ENCODE measurements at places on chromosomes 2 and 18.
A peak's percentile ranks its signal among the peaks of the same experiment; 100 is the strongest.

- DNase-seq, result no peak
Observed at GRCh38 chr2:227871375-227871791, at the start of gene DAW1. DAW1 (plus strand) TSS chr2:227871631; CDS start chr2:227871690, 59 bp downstream.

GRCh38 chr18:21444465-21445212 lies 155.9 kb downstream of the ESCO1 start:
- DNase-seq, result no peak

GRCh38 chr2:144924827-144925226 lies 404.9 kb upstream of the ZEB2 start:
- peak; percentile 12 for DNase-seq

DNA sequence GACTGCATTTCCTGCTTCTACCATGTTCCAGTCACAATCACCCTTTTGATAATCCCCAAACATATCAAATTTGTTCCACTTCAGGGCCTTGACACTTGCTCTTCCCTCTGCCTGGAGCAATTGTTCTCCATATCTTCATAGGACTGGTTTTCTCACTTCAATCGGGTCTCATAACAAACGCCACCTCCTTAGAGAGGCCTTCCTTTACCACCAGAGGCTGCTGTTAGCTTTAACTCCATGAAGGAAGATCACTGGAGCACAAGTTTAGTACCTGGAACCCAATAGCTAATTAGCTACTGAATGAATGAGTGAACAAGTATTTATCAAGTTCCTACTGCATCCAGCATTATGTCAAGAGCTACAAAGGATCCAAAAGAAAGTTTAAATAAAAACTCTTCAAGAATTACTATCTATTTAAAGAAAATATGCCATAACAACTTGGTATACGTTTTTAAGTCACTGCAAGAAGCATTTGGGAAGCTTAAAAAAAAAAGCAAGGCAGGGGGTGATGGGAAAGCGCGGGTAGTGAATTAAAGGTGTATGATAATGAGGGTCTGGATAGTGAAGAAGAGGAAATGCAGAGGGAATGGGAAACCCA lies 58.8 kb downstream of the BAZ2B start:
- DNase-seq, result no peak

- DNase-seq, result no peak
Observed at GRCh38 chr2:69973335-69973735, 11.9 kb upstream of the ASPRV1 start.

DNA sequence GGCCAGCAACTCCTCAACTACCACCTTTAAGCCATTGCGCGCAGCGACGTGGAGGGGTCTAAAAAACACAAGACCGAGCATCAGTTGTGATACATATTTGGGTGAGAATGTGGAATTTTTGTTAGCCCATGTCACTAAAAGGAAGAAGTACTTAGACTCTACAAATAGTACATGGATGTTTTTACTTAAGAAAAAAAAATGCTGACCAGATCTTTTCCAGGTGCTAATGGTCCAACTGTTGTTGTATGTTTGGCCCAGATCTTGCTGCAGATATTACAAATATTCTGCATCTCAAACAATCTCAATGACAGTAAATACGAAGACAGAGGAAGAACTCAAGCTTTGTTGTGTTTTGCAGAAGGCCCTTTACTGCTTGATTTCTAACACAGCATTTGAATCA lies 67.1 kb upstream of the PGAP1 start:
- DNase-seq, result no peak

DNA sequence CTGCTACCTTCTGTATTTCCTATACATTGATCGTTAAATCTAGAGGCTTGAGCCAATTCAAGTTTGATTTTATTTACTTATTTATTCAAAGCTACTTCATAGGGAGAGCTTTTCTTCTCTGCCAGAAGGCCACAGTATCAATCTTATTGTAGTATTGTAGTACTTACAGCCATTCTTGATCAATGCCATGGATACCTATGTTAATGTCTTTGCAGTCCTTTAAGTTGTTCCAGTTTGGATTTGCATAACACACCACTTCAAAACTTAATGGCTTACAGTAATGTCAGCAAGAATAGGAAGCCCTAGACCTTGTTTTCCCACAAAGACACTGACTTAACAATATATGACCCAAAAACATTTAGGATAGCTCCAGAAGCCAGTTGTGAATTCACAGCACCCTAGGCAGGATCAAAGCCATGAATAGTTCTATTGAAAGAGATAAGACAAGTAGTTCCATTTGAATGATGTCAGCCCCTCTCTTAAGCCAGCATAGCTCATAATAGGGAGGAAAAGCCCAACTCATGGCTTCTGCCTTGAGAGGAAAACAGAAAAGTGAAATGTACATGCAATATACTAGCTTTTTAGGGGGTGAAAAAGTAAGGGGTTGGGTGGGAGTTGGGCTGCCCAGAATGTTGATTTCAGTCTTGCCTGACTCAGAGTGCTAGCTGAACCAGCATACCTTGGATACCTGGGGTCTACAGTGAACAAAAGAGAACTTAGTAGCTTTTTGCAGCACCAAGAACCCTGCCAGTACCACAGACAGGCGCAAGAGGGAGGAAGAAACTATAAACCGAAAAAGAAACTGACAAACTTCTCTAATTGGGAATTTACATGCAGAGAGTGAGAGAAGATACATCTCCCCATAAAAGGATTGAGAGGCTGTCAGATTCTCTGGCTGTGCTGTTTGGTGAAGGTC lies 101.4 kb downstream of the CAMKMT start:
- DNase-seq, result no peak

DNA sequence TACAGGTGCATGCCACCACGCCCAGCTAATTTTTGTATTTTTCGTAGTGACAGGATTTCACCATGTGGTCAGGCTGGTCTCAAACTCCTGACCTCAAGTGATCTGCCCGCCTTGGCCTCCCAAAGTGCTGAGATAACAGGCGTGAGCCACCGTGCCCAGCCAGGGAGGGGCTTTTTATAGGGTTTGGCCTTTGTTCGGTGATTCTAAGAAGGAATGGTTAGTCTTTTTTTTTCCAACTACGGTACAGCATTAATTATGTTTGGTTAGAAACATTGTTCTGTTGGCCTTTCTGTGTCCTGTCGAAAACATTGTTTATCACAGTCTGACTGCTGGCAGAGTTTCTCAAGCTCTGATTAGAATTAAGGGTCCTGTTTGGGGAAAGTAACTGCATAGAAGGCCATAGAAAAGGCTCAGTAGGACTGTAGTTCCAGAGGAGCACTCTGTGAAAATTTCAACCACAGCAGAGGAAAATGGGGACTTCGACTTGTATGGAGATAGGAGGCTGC lies 19.3 kb upstream of the SMCHD1 start:
- no peak for DNase-seq

- no peak for DNase-seq
Observed at GRCh38 chr18:26119246-26119645, 14.4 kb upstream of the PSMA8 start.

GRCh38 chr2:23385748-23386338 lies 864 bp downstream of the KLHL29 start:
- DNase-seq, result no peak

DNA sequence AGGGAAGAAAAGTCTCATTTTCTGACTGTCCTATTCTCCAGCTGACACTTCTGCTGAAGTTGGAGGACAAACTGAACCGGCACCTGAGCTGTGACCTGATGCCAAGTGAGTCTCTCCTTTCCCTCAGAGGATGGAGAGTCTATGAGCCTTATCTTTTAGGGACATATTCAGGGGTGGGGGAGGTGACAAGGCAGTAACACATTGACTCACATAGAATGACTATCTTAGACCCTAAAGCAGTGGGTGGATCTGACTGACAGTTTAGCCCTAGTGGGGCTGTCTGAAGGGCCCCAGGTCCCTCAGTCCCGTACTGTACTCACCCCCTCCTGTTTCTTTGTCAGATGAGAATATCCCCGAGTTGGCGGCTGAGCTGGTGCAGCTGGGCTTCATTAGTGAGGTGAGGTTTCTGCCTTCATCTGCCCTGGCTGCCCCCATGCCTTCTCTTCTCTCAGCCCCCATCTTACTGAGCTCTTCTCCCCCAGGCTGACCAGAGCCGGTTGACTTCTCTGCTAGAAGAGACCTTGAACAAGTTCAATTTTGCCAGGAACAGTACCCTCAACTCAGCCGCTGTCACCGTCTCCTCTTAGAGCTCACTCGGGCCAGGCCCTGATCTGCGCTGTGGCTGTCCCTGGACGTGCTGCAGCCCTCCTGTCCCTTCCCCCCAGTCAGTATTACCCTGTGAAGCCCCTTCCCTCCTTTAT lies 805 bp upstream of the KRTCAP3 start:
- DNase-seq, result no peak

DNA sequence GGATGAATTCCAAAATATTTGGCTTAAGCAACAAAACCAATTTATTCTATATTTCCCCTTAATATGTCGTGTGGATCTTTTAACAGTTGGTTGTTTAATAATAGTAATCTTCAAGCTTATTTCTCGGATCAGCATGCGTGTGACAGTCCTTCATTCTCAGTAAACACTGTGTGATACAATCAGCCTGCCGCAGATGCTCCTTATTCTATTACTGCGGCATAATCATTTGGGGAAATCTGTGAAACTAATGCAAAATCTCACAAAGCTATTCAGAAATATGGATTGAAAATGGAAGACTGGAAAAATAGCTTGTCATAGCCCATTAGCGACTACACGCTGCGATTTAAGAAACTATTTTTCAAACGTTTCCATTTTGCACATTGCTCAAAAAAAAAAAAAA lies 36.9 kb downstream of the LINC00305 start:
- DNase-seq, result no peak

DNA sequence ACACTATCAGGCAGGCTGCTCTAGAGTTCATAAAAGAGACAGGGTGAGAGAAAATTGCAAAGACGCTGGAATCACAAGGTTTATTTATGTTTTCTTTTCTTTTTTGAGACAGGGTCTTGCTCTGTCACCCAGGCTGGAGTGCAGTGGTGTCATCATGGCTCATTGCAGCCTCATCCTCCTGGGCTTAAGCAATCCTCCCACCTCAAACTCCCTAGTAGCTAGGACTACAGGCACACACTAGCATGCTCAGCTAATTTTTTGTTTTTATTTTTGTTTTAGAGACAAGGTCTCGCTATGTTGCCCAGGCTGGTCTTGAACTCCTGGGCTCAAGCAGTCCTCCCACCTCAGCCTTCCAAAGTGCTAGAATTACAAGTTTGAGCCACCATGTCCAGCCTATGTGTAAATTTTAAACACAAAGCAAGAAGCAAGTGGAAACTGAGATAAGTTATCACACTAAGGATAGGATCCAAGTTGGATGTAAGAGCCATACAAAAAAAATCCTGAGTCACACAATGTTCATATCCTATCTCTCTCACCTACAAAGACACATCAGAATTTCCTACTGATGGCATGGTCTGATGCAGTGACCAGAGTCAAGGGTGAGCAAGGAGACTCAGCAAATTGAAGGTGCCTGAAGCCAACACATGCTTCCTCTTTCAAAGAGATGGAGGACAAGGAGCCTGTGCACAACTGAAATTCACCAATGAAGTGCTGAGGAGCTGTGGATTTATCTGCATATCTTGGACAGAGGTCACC lies 31.4 kb downstream of the MYL12B start:
- no peak for DNase-seq

GRCh38 chr2:235498946-235499812 lies 5.3 kb downstream of the AGAP1 start:
- no peak for DNase-seq

DNA sequence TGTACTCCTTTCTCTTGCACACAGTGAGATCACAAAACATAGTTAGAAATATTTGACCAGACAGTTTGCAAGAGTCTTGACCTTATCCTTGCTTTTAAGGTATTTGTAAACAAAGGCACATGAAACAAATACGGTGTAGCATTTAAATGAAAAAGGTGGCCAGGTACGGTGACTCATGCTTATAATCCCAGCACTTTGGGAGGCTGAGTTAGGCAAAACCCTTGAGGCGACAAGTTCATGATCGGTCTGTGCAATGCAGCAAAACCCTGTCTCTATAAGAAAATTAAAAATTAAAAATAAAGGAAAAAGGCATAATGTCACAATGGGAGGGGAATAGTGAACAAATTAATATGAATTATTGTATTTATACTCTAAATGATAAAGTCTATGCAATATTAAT lies 109.5 kb upstream of the PIK3C3 start:
- DNase-seq, result no peak

DNA sequence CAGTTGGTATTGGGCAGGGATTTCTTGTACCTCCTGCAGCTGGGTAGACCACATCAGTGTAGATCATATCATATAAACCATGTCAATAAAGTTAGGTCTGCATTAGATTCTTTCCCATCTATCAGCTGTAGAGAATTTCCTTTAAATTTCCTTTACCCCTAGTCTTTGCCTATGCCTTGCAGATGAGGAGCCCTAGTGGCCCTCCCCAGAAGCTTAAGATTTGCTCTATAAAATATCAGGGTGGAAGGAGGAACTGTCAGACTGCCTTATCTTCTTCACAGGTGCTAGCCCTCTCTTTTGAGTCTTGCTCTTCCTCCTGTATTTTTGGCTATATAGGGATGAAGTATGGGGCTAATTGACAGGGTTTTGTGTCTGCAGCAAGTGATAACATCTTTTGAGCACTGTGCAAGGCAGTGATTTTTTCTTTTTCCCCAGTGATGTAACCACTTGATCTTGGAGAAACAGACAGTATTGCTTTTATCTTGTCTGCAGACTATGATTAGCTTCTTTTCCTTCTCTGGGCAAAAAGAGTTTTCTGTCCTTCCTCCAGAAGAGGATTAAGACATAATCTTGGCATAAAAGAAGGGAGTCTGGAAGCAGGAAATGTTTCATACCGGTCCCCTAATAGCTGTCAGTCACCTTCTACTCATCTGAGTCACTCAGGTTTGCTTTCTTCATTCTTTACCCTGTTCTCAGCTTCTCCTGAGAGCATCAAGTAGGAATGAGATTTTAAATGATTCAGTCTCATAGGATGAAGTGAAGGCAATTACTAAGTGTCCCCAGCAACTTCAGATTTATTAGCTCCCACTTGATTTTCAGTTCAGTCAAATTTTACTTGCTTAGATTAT lies 286.4 kb downstream of the CDH19 start:
- DNase-seq, result no peak

GRCh38 chr2:133193544-133194361 lies 374.5 kb downstream of the NCKAP5 start:
- DNase-seq, result no peak

- DNase-seq, result no peak
Observed at GRCh38 chr2:232833830-232834229, 36.2 kb upstream of the SNORC start.

DNA sequence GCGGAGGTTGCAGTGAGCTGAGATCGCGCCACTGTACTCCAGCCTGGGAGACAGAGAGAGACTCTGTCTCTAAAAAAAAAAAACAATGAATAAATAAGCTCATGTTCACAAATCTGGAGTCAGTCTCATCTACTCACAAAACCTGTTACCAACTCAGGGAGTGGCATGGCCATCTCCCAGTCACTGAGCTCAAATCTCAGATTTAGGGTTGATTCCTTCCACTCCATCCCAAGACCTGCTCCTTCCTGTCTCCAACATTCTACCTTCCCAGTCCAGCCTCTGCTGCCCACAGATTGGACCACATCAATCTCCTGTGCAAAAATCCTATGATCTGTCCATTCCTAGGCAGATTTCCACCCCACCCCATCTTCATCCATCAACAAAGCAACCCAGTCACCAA lies 1.6 kb downstream of the STAT1 start:
- no peak for DNase-seq

GRCh38 chr2:147714582-147714981 lies 130.2 kb upstream of the ACVR2A start:
- no peak for DNase-seq

- peak; percentile 79 for DNase-seq
Observed at GRCh38 chr2:170770008-170770605, at the start of gene ERICH2. ERICH2 (plus strand) TSS chr2:170770378; CDS start chr2:170770682, 304 bp downstream.

Data from DMS79 treated with DMSO at 0.1 percent for 48 hours (cell line).